COLO829 (cell line): ENCODE measurements at places on chromosomes 2 and 18.

- DNase-seq, result no peak
Measured at GRCh38 chr2:175017618-175018414, 12.6 kb upstream of the CHN1 start.

DNA sequence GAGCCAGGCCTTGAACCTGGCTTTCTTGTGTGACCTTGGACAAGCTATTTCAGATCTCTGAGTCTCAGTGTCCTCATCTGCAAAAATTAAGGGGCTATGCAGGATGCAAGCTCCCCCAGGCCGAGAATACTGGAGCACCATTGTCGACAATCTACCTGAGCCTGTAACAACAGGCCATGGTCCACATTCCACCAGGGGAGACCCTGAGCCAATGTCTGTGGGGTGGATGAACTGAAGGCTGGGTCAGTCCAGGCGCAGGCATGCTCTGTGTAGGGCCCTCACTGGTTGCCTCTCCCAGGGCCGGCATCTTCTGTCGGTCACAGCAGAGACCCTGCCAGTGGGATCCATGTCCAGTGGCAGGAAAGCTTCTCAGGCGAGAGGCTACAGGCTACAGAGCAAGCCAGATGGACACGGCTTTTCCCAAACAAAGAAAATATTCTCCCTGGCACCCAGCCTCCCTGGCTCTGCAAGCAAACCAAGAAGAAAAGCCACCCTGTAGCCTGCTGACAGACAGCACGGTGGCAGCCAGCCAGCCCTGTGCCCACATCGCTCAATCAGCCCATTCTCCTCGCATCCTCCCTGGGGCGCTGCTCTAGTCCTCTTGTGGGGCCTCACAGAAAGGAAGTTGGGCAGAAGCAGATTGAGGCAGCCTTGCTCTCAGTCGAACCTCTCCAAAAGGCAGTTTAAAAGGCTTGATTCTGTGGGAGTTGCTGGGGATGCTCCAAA, 48.7 kb upstream of the FZD7 start:
- DNase-seq, result peak; percentile 91

- DNase-seq, result no peak
Measured at GRCh38 chr2:136297312-136297711, 179.4 kb upstream of the CXCR4 start.

GRCh38 chr2:66481100-66481549, 46.2 kb downstream of the MEIS1 start:
- no peak for DNase-seq

GRCh38 chr2:223674998-223675609, 72.9 kb upstream of the SCG2 start:
- DNase-seq, result peak; percentile 56

DNA sequence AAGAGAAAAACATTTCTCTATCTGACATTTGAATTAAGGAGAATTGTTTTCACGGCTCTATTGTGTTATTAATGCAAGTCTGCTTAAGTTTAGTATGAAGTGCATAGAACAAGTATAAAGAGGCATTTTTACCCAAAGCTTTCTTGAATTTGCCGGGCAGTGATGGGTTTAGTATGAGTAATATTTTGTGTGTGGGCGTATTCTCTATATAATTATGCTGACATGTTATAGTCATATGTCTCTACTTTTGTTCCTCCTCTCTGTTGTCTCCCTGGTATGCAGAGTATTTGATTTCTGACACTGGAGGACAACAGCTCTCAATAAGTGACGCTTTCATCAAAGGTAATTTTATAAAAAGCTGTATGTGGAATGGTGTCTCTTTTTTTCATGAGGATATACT, 45.9 kb downstream of the PIKFYVE start:
- DNase-seq, result peak; percentile 63

DNA sequence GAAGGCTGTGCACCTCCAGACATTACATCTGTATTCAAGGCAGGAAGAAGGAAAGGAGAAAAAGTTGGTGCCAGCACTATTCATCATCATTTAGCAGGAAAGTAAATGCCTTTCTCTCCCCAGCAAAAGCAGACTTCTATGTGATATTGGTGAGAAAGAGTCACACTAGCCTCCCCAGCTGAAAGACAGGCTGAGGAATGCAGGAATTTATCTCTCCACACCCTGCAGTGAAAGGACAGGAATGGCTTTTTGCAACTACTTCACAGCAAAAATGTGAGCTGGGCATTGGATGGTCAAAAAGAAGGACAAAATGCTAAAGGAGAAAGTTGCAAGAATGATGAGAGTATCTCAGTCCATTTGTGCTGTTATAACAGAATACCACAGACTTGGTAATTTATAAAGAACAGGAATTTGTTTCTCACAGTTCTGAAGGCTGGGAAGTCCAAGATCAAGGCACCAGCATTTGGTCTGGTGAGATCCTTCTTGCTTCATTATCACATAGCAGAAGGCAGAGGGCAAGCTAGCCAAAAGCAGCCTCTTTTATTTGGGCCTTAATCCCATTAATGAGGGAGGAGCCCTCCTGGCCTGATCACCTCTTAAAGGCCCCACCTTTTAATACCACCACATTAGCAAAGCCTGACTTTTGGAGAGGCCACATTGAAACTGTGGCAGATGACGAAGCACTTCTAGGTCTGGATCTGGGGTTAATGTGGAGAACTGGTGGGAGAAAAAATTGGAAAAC, 388.1 kb upstream of the SLC14A2 start:
- no peak for DNase-seq

DNA sequence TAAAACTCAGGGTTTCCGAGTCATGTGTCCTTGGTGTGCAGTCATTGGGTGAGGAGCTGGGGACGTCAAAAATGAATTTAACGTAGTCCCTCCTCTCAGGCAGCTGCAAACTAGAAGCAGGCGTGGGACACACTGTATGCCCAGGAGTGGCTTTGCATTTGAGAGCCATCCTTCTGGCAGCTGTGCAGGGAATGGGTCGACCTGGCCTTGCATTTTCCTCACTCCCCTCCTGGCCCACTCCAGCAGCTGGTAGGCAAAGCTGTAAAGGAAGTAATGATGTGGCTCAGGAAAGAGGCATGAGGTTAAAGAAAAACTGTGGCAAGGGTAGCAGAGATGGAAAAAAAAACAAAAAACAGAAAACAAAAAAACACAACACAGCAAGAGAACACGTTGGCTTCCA, 46.5 kb downstream of the RNF144A start:
- DNase-seq, result no peak
